ENCODE measurements at places on chromosomes 6 and 20.

DNA sequence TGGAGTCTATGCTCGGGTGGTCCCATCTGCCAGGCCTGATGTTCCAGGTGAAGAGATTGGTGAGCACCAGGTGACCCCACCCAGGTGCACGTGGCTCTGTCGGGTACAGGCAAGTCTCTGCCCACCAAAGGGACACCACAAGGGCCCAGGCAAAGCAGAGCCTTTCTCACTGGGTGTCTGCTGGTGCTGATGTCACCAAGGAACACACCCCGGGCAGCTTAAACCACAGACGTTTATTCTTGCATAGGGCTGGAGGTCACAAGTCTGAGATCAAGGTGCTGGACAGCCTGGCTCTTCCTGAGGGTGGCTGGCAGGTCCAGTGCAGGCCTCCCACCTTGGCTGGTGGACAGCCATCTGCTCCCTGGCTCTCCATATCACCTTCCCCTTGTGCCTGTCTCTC, 100.7 kb upstream of the CD93 start:
- no peak for DNase-seq

DNA sequence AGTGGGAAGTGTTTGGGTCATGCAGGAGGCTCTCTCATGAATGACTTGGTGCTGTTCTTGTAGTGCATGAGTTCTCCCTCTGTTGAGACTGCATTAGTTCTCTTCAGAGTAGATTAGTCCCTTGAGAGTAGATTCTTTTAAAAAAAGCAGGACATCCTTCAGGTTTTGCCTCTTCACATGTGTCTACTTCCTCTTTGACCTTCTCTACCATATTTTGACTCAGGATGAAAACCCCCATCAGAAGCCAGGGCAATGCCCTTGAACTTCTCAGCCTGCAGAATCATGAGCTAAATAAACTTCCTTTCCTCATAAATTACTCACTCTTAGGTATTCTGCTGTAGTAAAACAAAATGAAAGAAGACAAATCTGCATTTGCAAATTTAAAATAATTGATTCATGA, 170.3 kb downstream of the CD109 start:
- no peak for DNase-seq

DNA sequence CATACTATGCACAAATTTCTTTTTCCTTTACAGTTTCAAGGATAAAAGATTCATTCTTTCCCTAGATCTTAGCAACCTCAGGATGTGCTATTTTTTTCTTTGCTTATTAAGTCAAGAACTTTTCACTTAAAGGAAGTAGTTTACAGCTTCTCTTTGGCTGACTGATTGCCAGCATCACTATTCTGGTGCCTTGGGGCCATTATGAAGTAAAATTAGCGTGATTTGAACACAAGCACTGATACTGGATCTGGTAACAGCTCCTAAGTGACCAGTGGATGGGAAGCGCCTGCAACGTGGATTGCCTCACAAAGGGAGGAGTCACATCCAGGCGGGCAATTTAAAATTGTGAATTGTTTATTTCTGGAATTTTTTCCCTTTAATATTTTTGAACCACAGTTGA, 147.1 kb downstream of the ARID1B start:
- no peak for DNase-seq

DNA sequence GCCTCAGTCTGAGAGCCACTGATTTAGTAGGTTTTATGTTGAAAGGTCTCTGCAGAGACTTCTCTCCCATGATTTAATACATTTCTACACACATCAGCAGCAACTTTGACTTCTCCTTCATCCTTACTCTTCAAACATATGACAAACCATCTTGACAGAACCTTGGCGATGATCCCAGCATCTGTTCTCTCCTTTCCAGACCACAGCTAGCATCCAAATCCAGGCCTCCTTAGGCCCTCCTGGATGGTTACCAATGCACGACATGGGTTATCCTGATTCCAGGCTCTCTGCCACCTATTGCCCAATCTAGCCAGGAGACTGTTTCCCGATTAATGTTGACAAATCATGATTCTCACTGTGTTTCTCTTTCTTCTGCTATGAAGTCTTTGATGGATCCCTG, 16.8 kb downstream of the LAMA4 start:
- peak; percentile 14 for DNase-seq

GRCh38 chr20:34980543-34981233, 25.0 kb downstream of the MYH7B start:
- no peak for DNase-seq

- DNase-seq: no peak
Observed at GRCh38 chr6:7922596-7922995, 12.0 kb upstream of the TXNDC5 start.

DNA sequence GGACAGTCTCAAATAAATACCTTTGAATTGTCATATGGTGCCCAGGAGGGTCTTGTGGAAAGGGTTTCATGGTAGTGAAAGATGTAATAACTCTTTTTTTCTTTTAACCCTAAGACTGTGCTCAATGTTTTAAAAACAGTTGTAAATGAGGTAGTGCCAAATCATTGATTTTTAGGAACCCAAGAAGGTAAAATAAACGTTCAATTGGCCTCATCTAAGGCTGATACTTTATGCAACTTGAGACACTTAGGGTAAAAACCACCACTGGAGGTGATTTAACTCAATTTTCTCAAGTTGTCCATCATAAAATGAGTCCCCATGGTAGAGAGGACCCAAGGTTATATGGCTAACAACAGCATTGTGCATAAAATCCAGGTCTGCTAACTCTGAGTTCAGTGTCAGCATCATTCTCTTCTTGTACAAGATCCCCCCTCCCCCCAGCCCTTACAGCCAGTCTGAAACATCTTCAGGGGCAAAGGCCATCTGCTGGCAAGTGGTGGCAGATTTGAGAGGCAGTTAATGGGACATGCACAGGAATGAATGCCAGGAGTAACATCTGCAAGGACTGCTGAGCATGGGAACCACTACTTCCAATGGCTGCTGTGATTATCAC, 244.4 kb downstream of the GMPR start:
- DNase-seq: no peak

DNA sequence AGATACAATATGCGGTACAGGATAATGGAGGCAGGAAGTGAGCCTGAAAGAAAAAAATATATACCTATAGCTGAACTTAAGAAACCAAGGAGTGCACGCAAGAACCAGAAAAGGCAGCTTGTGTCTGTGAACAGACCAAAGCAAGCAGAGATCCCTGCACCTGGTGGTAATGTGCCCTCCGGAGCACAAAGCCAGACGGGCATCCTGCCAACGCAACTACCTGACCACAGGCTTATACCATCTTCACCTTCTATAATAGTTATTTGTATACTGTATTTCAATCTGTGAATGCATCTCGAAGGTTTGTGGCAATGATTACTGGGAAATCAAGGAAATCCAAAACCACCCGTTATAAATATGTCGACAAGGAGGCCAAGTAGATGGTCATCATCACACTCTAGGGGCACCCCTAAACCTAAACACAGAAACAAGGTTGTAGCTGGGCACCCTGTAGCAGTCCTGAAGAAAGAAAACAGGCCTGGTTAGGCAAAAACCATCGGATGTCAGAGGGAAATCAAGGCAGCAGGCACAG, 801 bp downstream of the FBXL4 start:
- peak; percentile 66 for DNase-seq

DNA sequence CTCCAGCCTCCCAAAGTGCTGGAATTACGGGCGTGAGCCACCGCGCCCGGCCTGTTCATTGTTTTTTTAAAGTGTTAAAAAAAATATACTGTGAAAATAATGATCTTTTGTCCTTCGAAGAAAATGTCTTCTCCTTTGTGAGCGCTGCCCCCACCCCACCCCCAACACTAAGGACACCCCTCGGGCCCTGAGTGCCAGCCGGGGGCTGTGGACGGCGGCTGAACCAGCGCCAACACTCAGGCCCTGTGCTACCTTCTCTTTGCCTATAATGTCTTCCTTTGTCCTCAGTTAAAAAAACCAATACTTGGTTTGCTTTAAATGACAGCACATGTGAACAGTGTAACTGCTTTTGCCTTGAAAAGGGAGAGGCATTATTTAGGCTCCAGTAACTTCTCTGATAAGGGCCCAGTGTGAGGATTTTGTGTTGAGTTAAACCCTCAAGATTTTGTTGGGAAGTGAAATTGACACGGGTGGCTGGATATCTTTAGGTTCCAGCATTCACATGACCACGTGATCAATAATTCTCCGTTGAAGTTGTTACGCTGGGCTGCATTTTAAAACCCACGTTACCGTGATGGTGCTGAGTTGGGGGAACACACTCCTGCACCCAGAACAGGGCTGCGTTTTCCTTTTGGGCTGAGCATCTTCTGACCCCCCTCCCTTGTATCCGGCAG, 9.5 kb upstream of the ADRM1 start:
- no peak for DNase-seq

GRCh38 chr6:19715167-19715551, 122.0 kb upstream of the ID4 start:
- no peak for DNase-seq

GRCh38 chr20:50824137-50824536, 29.3 kb downstream of the BCAS4 start:
- DNase-seq: no peak

GRCh38 chr20:49792006-49792405, 20.6 kb upstream of the SLC9A8 start:
- no peak for DNase-seq

DNA sequence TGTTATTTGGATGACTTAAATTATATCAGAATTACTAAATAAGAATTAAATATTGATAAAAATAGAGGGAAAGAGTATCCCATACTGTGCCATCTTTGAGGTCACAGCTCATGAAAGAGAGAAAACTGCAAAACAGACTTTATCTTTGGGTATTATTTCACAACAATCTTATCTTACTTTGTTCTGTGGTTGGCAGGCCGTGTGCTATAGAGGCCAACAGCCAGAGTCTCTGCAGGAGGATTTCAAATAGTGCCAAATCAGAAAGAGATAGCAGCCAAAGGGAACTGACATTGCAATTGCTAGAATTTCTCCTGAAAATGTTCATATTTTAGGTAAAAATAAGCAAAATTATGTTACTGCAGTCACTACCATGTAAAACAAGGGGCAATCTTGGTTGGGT, 354.2 kb downstream of the GRIK2 start:
- no peak for DNase-seq

- peak; percentile 74 for DNase-seq
Observed at GRCh38 chr20:25005220-25005619, 12.7 kb upstream of the APMAP start.

- DNase-seq: no peak
Observed at GRCh38 chr6:135665935-135666334, 168.4 kb upstream of the AHI1 start.
